GM12878 (cell line): ENCODE measurements at places on chromosomes 12 and 14.

DNA sequence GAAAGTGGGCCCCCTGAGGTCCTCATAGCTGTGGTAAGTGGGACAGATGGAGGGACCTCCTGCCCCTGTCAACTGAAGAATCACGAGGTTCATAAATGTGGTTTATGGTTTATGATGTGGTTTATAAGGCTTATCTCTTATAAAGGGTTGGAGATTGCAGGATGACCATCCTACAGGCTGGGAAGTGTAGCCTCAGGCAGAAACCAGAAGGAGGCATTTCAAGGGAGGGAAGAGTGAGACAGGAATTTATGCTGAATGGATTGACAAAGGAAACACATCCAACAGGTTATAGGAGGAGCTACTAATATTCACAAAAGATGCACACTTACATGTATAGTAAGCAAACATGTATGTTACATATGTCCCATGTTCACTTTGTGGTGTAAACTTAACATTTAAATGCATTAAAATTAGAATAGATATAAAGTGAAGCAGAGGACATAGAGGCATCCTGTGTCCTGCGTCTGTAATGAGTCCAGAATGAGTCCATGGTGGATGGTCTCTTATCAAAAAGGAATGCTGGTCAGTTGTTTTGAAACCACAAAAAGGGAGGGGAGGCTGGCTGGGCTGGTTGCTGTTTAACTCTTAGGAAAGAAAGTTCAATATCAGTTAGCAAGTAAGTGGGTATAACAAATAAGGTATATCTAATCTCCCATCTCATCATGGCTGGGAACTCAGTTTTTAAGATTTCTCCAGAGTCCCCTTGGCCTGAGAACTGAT lies 149.0 kb upstream of the RMST start:
- no peak for DNase-seq

GRCh38 chr12:98653866-98654493 lies 8.9 kb downstream of the APAF1 start:
- DNase-seq: no peak

DNA sequence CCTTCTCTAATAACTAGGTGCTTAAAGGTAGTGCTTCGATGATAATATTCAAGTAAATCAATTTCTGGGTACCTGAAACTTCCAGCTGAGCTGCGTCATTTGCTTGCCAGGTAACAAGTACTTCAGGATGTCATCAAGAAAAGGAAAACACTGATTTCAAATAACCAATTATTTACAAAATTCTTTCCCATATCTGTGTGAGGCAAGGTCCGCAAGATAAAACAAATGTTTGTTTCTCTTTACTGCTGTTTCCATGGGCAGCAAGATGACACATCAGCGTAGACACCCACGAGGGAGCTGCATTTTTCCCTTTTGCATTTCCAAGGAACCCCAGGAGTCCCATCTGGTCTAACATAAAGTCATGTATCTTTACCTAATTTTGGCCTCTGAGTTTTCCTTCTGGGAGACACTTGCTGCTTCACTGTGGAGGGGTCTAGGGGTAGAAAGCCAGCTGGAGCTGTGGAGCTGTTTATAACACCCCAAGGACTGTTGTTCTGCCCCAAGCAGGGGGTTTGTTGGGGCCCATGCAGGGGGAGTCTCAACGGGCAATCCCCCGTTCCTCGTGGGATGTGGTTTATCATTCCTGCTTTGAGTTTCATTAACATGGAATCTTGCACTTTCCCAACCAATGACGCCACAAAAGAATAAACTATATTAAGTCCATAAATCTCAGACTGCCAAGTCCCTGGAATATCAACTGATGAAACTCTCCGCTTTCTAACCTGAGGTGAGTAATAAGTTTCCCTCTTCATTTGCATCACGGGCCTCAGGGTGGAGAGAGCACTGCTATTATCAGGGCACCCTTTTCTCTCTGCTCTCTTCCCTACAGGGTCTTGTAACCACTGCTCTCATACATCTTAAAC lies 112.8 kb upstream of the PELI2 start:
- DNase-seq: no peak

GRCh38 chr12:105462831-105463230 lies 132.3 kb downstream of the C12orf75 start:
- no peak for DNase-seq

- no peak for DNase-seq
These were observed 31.8 kb upstream of the CMAS start for GRCh38 chr12:22014041-22014782.

DNA sequence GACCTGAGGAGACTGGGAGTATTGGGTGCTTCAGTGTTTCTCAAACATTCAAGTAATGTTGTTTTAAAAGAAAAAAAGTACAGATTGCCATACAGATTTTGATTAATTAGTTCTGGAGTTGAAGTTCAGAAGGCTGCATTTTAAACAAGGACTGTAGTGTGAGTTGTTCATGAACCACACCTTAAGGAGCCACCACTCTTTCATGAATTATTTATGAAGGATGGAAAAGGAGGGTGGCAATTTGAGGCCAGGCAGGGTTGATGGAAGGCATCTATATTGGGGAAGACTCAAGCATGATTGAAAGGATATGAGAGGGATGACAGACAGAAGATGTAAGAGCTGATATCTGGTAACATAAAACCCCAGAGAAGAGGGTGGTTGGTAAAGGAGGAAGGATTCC lies 146.6 kb upstream of the CAND1 start:
- no peak for DNase-seq

GRCh38 chr14:101635749-101636560 lies 74.7 kb downstream of the DIO3 start:
- peak; percentile 3 for DNase-seq

DNA sequence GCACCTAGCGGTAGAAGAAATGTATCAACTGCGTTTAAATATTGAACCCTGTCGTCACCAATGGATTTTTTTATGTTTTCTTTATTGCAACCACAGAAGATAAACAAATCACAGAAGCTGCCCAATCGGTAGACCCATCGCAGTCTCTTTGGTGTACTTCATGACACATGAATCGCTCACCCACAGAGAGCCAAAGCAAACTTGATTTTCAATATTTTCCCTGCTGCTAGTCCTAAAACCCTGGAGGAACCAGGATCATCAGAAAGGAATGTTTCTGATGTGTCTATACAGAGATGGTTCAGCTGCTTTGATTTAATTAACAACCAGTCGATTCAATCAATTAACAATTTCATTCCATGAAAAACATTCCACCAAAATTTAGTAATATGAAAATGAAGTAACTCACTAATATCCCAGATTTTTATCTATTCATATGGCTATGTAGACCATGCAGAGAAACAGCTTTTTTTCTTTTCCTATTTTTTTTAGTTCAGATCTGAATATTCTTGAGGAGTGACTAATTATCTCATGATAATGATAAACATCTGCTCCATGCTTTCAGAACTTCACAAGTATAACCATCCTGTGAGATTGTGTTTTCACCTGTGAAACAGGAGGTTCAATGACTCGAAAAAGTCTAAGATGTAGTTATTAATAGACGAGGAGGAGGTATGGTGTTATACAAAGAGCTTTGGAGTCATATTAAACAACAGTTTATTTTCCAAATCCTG lies 46.1 kb downstream of the DIO2 start:
- no peak for DNase-seq

DNA sequence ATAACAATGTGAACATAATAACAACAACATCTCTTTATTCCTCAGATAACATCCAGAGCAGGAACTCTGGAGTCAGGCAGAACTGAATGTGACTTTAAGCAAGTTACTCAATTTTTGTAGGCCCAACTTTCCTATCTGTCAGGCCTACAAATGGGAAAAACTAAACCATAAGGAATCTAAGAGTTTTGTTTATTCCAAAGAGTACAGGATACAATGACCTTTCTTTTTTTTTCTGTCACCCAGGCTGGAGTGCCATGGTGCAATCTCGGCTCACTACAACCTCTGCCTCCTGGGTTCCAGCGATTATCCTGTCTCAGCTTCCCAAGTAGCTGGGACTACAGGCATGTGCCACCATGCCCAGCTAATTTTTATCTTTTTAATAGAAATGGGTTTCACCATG lies 9.4 kb downstream of the LPCAT3 start:
- DNase-seq: no peak

DNA sequence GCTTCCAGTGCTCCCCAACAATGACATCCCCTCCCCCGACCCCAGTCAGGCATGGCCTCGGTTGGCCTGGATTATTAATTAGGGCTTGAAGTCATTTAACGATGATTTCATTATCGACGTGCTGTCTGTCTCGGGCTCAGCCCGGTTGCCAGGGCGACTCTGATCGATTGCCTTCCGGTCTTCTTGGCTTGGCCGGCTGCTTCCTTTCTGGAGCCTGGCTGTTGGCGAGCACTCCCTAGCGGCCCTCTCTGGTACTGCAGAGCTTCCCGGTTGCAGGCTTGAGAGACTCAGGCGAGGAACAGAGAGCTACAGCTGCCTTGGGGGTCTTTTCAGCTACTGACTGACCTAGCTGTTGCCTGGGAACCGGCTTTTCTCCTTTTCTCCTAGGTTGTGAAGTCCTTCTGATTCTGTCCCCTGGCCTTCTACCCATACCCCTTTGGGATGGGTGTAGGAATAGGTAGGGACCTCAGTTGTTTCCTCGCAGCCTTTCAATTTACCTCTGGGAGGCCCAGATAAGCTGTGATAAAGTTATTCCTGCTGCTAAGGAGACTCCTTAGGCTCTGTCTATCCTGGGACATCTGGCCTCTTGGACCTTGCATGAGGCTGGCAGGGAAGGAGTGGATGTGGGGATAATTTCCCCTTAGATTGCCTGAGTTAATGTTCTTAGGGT lies 5.5 kb upstream of the CISTR start:
- no peak for DNase-seq

GRCh38 chr12:21925296-21925913 lies 15.8 kb downstream of the ABCC9 start:
- no peak for DNase-seq

- DNase-seq: no peak
These were observed 137.0 kb upstream of the MAX start for GRCh38 chr14:65239143-65239937.

DNA sequence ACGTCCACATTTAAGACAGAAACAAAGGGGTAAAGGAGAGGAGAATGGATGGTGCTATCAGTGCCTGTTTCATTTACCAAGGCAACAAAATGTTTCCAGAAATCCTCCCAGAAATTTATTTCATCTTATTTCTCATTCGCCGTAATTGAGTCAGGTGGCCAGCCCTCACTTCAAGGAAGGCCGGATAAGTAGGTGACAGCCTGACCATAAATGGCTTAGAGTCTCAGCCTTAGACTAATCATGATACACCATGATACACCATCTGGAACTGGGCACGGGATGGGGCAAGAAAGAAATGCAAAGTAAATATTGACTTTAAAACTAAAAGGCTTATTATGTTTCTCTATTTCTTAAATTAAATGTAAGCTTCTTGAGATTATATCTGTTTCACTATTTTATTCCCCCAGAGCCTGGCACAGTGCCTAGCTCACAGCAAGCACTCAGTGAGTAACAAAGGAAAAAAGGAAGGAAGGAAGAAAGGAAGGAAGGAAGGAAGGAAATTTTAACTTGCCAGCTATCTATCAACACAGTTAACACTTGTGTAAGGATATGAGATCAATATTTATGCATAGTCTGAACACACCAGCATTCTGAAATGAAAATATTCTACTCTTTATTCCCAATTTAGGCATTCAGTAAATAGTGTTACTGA lies 106.1 kb upstream of the FSCB start:
- DNase-seq: no peak

DNA sequence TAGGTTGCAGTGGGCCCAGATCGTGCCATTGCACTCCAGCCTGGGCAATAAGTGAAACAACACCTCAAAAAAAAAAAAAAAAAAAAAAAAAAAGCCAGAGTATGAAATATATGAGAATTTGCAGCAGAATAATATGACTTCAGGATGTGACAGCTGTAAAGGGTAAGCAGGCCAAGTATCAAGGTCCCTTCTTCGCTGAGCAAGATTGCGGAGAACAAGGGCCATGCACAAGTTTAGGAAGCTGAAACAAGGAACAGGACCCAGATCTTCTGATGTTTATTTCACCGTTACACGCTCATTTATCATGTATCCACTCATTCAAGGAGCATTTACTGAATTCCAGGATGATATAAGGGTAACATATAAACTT lies 659 bp upstream of the FOXJ2 start:
- no peak for DNase-seq

GRCh38 chr12:52891044-52891443 lies 13.8 kb downstream of the KRT8 start:
- DNase-seq: no peak

DNA sequence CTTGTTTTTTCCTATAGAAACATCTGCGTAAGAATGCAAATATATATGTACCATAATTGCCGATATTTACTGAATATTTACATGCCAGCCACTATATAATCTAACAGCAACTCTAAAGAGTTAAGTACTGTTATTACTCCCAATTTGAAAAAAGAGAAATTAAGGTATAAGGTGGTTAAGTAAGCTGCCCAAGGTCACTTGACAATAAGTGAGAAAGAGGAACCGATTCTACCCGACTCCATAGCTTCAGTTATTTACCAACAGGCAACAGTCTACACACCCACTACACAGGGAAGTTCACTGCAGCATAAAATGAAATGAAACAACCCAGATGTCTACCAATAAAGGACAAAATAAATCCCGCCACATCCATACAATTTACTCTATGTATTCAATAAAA lies 1.1 kb downstream of the MIS18BP1 start:
- DNase-seq: peak; percentile 67

GRCh38 chr14:44204061-44204835 lies 302.8 kb downstream of the FSCB start:
- no peak for DNase-seq

GRCh38 chr12:544941-545635 lies 85.3 kb downstream of the B4GALNT3 start:
- DNase-seq: no peak

DNA sequence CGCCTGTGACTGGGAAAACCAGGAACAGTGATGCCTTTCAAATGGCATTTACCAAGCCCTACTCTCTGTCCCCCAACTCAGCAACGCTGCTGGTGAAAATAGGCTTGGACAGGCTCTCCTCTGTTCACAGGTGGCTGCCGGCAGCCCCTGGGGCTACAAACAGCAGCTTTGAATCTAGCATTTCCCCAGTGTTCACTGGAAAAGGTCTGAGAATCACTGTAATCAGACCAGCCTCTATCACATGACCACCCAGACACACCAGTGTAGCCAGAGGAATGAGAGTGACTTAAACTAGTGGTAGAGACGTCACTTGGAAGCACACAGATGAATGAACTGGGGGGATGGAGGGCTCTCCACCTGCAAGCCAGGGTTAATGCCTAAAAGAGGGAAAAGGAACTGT lies 151.8 kb downstream of the FOXN3 start:
- no peak for DNase-seq
